ENCODE measurements at places on chromosomes 12 and 14. TPM values are rescaled to one million over a fixed set of nuclear protein-coding genes. Genes with fewer than 3 reads are reported as not detected.

BEGAIN gene
- total RNA-seq, result 0.50 TPM

FAR2 gene
- total RNA-seq, result 8.5 TPM

DNA sequence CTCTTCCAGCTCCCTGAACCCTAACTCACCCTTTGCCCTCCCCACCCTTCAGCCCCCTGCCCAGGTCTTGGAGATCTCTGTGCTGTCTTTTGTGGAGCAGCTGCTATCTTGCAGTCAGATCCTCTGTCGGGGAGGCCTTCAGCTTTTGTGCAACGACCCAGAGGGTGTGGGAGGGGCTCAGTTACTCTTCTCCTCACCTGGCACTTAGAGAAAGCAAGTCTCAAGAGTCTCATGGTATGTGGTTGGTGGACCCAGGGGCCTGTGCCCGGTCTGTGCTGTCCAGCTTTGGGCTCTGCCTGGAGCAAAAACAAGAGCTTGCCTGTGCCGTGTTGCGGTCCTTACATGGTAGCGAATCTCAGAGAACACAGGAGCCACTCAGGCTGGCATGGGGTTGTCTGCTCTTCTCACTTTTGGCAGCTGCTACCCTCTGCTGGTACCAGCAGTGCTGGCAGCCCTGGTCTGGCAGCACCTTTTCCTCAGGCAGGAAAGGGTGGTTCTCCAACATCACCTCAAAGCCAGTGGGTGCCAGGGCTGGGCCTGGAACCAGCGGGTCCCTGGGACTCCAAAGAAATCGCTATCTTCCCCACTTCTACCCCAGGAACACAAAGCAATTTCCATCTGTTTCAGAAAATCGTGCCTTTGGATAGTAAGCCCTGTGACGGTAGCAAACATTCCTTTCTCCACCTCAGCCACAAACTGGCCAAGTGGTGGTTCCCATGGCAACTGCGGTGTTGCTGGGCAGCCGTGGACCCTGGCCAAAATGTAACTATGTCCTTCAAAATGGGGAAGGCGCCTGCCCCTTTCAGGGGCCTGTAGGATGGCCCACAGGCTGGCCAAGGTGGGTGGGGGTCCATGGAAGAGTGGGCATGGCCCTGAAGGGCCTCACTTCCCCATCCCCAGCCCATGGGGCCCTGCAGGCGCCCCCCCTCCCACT, 90.0 kb downstream of the RIN3 start:
- peaks cover 16% of the 10 kb centered on the region for H3K4me1 ChIP-seq
- H3K4me3 ChIP-seq, result peak overlapping the region; percentile 47
- peaks cover 2% of the 10 kb centered on the region for H3K36me3 ChIP-seq
- H3K27me3 ChIP-seq, result no peaks in the 10 kb centered on the region

DNA sequence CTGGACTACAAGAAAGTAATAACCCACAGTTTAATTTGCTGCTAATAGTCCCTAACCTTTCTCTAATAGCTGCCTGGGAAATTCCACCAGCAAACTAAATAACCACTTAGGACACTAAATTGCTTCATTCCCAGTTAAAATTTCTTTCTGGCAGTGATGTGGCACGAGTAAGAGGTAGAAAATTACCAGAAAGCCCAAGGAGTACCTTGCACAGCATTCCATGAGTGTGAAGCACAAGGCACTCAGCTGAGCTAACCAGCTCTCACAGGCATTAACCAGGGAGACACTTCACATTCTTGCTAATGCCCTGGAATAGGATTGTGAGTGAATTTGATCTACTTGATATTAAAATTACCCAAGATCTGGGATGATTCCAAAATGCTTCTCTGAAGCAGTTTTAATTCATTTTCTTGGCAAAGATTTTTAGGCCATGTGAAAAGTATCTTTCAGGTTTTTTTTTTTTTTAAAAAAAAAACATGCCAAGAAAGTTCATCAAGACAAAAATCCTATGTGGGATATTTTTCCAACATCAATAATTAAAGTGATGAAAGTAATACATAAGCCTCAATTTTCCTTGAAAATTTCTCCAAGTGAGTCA, 29.5 kb downstream of the TSPAN8 start:
- H3K4me3 ChIP-seq, result no peak overlapping the region
- H3K4me1 ChIP-seq, result no peaks in the 10 kb centered on the region
- H3K36me3 ChIP-seq, result no peaks in the 10 kb centered on the region
- DNase-seq, result no peak
